ENCODE measurements at places on chromosomes 6 and 20. TPM values are rescaled to one million over a fixed set of nuclear protein-coding genes. Genes with fewer than 3 reads are reported as not detected.

Gene KIAA1755
- not detected for total RNA-seq

Gene TFEB
- total RNA-seq: 8.0 TPM

Gene DNMT3B
- total RNA-seq: 4.7 TPM

Gene DAAM2
- 0.16 TPM for total RNA-seq

Gene MUCL3
- total RNA-seq: not detected

Gene SIRPD
- not detected for total RNA-seq

Gene COL19A1
- total RNA-seq: not detected

Gene THEMIS
- total RNA-seq: not detected

Gene WFDC12
- total RNA-seq: not detected

Gene NSFL1C
- total RNA-seq: 34.8 TPM

Gene TREM1
- total RNA-seq: 0.31 TPM

Gene VNN1
- total RNA-seq: 0.46 TPM

Gene HAO1
- not detected for total RNA-seq

Data from hair follicular keratinocyte (primary cell).